ENCODE measurements at places on chromosomes 5 and 9.
A peak's percentile ranks its signal among the peaks of the same experiment; 100 is the strongest.

GRCh38 chr9:77435688-77436087 is 212.4 kb downstream of the GNA14 start:
- ATAC-seq: no peak

- ATAC-seq: no peak
These were observed 11.4 kb downstream of the YTHDC2 start for GRCh38 chr5:113524927-113525326.

DNA sequence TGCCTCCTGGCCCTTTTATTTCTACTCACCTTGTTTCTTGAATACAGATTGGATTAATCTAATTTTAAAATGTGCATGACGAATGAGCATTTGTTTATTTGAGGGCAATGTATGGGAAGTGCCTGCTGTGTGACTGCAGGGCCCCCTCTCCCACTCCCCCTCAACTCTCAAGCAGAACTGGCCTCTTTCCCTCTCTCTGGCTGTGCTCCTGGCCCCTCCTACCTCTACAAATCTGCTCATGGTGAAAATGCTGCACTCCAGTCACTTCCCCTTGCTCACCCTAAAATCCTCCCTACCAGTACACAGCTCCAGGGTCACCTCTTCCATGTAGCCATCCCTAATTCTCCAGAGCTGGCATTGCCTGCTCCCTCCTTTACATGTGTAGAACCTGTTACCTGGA is 17.2 kb upstream of the NDST1 start:
- no peak for ATAC-seq

DNA sequence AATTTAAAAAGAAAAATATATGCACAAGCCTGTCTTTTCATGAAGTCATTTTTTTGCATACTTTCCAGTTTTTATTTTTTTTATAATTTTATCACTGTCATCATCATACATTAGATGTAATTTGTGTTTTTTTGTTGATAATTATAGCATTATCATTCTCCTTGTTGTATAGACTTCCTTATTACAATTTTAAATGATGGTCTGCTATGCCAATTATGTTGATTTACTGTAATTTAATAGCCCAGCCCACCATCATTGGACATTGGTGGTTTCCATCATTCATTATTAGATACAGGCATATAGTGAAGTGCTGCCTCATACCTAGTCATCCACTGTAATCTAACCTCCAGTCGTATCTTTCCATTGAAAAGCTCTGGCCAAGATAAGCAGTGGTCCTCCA is 3.8 kb upstream of the TJP2 start:
- no peak for ATAC-seq

DNA sequence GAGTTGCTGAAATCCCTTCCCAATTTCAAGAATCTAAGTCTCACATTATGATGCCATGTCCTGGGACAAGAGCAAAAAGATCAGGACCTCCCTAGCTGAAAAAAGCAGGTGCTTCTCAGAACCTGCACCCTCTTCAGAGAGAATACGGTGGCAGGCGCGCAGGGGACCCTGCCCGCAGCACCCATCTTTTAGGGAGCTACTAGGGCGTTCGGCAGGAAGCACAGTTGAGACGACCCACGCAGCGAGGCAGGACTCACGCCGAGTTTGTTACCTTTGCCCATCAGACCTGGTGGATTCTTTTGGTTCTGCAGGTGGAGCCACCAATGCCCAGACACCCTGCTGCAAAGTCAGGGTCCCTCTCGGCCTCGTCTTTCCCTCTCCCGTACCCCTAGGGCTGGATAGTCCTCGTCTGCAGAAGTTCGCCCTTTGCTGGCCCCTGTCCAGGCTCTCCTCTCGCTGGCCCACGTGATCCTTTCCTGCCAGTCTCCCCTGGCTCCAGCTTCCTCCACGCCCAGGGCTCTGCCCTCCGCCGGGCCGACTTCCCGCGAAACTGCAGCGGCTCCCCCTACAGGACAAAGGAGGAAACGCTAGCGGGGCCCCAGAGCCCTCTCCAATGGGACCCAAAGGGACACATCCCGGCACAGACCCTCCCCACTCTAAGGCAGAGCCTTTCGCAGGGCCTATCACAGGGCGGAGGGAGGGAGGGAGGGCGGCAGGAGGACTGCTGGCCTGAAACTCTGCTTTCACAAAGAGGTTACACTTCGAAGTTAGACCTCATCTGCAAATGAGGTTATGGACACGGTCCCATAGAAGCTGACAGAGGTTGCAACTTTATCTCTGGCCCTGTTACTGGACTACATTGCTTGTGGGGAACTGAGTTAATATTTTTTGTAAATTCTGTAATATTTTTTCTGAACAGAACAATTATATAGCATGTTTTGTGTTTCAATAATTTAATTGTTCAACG is 28.8 kb downstream of the TMEM174 start:
- ATAC-seq: peak; percentile 91

DNA sequence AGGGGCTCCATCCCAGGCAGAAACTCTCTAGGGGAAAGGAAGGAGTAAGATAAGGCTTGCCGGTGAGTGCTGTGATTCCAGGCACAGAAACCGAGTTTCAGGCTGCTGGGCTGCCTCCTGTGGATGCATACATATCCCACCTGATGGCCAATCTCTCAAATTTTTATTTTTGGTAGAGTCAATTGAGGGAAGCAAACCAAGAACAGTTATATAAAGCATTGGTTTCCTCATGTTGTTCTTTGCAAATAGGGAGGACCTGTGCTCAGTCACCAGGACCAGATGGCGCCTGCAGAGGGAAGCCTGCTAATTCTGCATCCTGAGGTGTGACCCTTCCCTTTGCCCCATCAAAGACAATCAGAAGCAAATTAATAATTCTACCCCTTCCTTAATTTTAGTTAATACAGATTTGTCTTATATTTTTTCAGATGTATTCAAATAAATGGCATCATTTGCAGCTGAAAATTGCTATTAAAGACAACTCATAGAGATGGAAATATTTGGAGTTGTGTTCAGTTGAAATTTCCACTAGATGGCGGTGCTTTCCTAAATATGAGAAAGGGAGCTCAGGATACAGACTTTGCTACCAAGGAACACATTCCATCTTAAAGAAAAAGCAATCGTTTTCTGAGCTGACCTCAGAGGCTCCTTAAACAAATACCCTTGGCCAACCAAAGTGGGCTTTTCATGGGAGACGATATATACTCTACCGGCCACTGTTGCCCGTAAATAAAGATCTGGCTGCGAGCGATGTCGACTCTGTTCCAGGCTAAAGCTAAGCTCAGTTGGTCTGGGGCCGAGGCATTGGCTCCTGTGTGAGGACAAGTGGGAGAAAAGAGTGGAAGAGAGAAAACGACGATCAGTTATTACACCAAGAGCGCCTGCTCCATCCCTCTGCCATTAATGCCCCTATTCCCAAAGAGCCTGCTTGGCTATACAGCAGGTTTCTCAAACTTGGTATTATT is 225.7 kb upstream of the KLF9 start:
- peak; percentile 96 for ATAC-seq

DNA sequence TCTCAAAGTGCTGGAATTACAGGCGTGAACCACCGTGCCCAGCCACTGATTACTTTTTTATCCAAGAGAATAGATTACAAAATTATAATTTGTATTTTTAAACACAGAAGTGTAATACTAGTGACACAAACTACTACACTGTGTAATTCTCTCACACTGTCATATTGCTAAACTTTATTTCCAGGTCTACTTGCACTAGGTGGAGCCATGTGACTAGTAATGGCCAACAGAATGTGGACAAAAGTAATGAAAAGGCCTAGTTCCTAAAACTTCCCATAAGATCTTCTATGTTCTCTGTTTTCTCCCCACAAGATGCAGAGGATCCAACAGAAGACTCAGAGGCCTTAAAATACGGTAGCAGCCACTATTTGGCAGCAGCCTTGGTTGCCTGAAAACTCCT is 27.3 kb downstream of the NADK2 start:
- no peak for ATAC-seq

- ATAC-seq: no peak
These were observed 58.0 kb downstream of the PLAC8L1 start for GRCh38 chr5:146047396-146047795.

DNA sequence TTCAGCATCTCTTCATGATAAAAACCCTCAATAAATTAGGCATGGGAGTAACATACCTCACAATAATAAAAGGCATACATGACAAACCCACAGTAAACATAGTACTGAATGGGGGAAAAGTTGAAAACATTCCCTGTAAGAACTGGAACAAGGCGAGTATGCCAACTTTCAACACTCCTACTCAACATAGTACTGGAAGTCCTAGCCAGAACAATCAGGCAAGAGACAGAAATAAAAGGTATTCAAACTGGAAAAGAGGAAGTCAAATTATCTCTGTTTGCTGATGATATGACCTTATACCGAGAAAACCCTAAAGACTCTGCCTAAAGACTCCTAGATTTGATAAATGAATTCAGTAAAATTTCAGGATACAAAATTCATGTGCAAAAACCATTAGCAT is 167.6 kb downstream of the TMEM38B start:
- ATAC-seq: no peak

GRCh38 chr5:151048526-151048925 is 28.1 kb downstream of the GPX3 start:
- ATAC-seq: peak; percentile 34

DNA sequence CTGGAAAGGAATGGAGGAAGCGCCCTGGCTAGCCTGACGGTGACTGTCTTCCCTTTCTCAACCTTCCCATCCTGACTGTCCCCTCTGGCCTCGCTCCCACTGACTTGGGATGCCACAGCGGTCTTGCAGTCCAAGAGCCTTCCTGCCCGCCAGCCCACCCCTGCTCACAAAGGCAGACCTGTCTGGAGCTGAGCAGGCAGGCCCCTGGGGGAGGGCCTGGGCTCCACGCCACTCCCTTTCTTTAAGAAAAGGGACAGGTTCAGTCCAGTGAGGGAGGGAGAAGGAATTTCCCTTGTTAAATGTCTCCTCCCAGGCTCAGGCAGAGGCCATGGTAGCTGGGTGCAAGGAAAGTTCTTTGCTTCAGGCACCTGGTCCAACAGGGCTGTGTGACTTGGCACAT is 18.1 kb downstream of the FGF1 start:
- no peak for ATAC-seq

GRCh38 chr9:110958847-110959246 is 79.4 kb downstream of the LPAR1 start:
- no peak for ATAC-seq

- ATAC-seq: no peak
These were observed 10.0 kb upstream of the AGPAT2 start for GRCh38 chr9:136697146-136697820.

DNA sequence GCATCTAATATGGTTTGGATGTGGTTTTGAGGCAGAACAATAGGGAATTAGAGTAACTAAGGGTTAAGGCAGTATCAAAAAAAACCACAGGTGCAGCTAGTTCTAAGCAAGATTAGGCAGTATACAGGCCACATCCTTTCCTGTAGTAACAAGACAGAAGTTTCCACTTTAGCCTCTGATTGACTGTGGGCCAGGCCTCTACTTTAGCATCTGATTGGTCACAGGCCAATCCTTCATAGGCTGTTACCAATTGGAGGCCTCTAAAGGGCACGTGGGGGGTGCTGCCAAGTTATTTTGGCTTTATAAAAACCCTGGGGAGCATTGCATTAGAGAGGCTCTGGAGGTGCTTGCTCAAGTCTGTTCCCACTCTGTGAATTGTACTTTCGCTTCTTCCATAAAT is 144.1 kb upstream of the ST8SIA4 start:
- ATAC-seq: no peak

- peak; percentile 27 for ATAC-seq
These were observed 15.4 kb upstream of the C5orf47 start for GRCh38 chr5:173973616-173973969.

- peak; percentile 28 for ATAC-seq
These were observed 42.0 kb upstream of the ADRA1B start for GRCh38 chr5:159874263-159874662.

- ATAC-seq: no peak
These were observed 17.3 kb upstream of the SMAD5 start for GRCh38 chr5:136115183-136115865.

DNA sequence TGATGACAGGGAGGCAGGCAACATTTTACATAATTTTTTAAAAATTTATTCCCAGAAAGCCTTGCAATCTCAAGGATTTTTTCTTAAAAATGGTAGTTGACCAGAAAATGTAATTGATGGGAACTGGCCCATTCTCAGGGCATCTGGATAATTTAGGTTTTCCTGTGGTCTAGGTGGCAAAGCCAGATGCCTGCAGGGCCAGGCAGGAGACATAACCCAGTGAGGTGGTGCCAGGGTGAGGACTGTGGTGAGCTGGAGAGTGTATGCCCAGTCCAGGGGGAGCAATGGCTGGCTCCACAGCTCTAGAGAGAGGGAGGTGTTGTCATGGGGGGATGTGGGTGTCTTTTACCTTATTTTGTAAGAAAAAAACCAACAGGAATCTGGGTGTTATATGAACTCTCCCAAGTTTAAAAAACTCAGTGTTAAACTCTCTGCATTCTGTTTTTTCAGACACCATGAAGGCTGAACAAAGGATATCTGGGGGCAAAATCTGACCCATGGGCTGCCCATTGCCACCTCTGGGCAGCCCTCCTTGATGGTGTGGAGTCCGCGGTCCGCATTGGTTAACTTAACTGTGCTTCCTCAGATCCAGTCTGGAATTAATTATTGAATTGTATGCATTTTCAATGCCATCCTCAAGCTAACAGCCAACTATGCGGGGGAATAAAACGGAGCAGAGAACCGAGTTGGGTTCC is 43.9 kb downstream of the BOD1 start:
- ATAC-seq: peak; percentile 73

- ATAC-seq: no peak
These were observed 175.7 kb downstream of the FRMD3 start for GRCh38 chr9:83362341-83362995.

- no peak for ATAC-seq
These were observed 24.0 kb upstream of the ANKRD31 start for GRCh38 chr5:75260708-75261107.

GRCh38 chr5:136236479-136237083 is 43.6 kb upstream of the SMIM32 start:
- peak; percentile 25 for ATAC-seq

GRCh38 chr5:154285661-154286408 is 95.3 kb downstream of the GALNT10 start:
- ATAC-seq: peak; percentile 83
